ENCODE measurements at places on chromosomes 2 and 18.
A peak's percentile ranks its signal among the peaks of the same experiment; 100 is the strongest.

DNA sequence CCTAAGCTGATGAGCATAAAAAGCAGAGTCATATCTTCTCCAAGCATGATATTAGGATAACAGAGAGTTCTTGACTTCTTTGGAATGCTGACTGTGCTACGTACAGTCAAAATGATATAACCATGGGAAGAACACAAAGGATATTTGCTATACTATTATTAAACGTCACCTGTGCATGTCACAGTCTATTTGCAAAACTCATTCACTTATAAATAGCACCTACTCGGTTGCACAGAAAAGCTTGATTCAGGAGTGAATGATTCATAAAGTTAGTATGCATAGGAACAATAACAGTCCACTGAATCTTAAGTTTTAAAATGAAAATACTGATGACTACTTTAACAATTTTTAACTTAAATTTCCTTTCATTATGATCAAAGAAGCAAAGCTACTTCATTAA is 83.3 kb downstream of the SP3 start:
- DNase-seq: no peak

DNA sequence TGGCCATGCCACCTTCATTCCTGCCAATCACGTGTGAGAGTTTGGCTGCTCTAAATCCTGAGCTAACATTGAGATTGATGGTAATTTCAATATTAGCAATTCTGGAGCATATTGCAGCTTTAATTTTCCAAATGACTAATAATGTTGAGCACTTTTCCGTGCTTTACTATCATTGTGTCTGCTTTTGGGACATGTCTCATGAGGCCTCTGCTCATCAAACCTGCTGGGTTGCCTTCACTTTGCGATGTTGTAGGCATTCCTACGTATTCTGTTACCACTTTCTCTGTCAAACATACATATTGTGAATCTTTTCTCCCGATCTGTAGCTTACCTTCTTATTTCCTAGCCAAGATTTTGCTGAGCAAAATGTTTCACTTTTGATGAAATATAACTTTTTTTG is 466.6 kb downstream of the GALR1 start:
- no peak for DNase-seq

GRCh38 chr2:224029876-224030275 is 9.2 kb downstream of the SERPINE2 start:
- DNase-seq: no peak

GRCh38 chr2:102342888-102343287 is 12.7 kb upstream of the IL18R1 start:
- DNase-seq: no peak

DNA sequence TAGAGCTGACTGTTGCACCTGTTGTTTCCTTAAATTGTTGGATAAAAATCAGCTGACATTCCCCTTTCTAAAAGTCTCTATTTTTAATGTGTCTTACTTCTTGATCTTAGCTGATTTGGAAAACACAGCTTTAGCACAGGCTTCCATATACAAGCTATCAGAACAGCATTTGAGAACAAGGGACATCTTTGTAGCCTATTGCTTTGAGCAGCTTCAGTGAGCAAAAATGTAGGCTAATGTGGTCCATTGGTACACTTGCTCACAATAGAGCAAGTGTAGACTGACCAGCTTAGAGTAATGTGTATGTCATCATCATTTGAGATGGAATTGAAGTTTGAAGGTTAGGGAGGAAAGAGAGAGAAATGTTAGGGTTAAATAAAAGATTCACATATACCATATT is 7.0 kb downstream of the INPP1 start:
- no peak for DNase-seq

DNA sequence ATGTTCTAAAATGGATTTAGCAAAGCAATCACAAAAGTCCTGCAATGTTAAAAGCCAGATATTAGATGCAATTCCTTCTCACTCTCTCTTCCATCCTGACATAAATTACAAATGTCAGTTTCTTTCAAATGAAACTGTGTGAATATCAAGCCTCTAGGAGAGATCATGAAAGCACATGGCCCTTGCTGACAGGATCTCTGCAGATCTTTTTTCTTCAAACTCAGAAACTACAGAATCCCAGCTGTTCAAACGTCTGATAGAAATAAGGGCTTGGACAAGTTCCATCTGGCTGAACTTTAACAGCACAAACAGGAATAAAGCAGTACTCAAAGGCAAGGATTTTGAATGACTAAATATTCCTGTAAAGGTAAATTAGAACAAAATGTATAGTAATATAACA is 47.6 kb downstream of the PDE1A start:
- DNase-seq: peak; percentile 89

DNA sequence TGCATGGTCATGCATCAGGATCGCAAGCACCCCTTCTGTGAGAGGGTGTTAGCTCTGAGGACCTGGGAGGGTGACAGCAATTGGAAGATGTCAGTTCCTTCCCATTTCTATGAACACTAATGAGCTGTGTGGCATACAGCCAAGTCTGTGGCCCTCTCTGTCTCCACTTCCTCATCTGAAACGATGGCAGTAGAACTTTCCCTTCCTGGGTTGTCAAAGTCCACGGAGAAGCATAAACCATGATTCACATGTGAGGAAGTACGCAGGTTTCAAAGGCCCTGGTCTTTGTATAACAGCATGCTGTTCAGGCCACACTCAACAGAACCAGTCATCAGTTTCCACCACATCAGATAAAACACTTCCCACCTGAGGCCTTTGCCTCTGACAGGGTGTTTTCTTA is 167.4 kb upstream of the RAB6C start:
- DNase-seq: no peak

DNA sequence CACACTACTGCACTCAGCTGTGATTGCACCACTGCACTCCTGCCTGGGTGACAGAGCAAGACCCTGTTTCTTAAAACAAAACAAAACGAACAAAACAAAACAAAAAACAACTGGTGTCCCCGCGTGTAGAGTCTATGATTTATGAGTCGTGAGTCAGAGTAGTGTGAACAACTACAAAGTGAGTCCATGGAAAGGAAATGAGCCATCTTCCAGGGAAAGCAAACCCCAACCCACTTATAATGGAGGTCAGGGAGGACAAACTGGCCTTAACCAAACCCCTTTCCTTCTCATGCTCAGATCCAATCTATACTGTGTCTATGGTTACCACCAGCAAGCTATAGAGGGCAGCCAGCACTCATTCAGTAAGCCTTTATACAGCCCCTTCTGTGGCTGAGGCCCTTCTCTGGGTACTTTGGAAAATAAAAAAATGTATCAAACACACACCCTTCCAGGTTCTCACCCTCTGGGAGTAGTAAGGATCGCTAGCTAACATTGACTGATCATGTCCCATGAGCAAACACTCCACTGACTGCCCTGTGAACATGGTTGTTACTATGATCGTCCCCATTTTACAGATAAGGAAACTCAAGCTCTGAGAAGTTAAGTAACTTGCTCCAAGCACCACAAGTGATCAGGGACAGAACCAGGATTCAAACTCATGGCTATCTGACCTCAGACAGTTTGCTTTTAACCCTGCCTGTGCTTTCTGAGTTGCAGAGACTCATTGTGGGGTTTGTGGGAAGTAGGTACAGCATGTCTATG is 24.7 kb upstream of the COLEC12 start:
- no peak for DNase-seq

DNA sequence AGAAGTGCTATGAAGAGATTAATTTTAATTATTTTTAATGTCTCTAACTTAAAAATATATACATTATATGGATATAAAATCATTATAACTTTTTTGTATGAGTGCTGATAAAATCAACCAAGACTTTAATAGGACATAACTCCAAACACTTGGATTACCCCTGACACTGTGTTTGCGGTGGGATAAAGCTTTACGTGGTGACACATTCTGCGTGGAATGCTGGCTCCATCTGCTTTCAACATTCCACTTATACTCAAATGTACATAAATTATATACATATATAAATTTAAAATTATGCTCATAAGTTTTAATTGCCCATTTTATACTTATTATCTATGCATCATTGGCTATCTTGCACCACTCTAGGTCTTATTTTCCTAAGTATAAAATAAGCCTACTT is 30.5 kb downstream of the LINC00305 start:
- DNase-seq: no peak

GRCh38 chr18:9095297-9096006 is 7.0 kb upstream of the NDUFV2 start:
- DNase-seq: no peak

DNA sequence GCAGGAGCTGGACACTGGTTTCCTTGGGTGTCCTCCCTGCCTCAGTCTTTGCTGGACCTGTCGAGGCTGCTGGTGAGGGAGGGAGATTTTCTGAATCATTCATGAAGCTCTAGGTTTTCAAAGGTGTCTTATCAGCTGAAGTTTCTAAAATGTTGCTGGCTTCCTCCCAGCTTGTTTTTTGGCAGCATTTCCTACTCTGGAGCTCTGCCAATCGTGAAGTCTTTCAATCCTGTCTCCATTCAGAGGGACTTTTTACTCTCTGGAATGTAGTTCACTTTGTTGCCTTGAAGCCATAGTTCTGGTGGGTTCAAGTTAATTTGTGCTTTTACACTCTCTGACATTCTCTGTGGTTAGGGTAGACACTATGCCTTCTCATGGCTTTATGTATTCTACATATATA is 23.9 kb downstream of the SNTG2 start:
- peak; percentile 73 for DNase-seq

DNA sequence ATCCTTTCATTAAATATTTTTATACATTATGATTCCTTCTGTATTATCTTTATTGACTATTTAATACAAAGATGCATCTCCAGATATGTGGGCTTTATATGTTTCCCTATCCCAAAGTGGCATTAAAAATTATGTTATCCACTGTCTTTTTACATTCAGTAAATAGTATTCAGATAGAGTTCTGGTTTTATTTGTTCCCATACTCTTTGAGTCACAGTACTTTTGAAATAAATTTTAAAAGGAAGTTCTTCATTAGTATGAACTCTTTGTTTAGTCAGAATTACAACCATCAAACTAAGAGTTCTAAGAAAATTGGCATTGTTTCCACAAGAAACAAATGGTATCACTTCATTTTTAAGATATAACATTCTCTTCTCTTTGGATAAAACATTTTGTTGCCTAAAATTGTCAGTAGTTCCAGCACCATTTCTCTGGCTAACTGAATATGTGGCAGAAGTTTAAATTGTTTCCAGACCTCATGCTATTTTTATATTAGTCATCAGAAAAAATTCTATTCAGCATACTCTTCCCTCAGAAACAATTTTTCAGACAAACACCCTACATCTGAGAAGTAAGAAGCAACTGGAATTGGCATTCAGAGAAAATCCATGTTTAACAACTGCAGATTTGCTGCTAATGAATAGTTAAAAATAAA is 88.5 kb upstream of the COL5A2 start:
- no peak for DNase-seq

GRCh38 chr2:224308272-224308911 is 93.5 kb downstream of the FAM124B start:
- no peak for DNase-seq

DNA sequence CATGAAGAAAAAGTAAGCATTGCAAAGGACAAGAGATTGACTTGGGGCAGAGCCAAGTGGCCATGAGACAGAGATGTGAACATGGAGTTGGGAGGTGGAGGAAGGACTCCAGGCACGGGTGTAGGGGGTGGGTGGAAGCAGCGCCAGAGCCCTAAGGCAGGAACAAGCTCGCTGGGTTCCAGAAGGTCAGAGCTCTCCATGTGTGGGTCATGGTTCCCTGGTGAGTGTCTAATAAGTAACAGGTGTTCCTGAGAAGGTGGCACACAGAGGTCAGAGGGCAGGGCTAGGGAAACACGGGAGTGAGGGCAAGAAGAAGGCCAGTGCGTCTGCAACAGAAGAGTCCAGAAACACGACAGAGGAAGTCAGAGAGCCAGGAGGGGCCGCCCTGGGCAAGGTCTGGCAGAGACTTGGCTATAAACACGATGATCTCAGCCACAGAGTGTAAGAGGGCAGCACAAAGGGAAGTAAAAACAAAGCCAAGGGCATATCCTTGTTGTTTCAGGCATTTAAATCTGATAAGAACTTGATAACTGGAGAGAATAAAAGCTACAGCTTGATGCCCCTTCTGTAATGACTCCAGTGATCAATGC is 260.8 kb downstream of the TGIF1 start:
- no peak for DNase-seq

DNA sequence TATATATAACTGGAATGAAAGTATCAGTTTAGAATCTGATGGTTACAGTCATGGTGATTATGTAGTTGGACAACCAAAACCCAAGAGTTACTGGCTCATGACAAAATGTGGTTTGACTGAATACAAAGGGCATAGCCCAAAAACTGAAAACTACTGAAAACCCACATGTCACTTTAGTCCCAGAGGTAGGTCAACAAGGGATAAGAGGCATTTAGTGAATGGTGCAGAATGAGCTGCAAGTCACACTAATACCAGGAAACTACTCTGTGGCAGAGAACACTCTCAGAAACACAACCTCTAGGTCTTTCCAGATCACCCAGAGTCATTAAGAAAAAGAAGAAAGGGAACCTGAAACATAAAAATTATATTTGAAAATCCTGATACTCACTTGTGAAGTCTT is 154.5 kb downstream of the AGPS start:
- no peak for DNase-seq

- DNase-seq: no peak
Measured at GRCh38 chr2:3462493-3463104, 56.7 kb downstream of the ADI1 start.

GRCh38 chr2:206031162-206031784 is 54.7 kb downstream of the INO80D start:
- DNase-seq: no peak

DNA sequence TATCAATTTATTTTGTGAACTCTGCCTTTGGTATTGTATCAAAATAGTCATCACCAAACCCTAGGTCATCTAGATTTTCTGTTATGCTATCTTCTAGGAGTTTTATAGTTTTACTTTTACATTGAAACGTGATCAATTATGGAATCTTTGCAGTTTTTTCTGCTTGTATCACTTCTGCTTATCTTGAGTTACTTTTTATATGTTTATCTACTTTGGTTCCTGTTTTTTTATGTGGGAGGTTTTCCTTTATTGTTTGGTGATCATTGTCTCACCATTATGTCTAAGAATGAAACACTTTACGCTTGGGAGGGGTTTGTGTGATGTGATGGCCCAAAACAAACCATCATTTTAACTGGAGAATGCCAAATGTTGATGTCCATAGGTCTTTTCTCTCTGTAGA is 261.2 kb downstream of the SPAG16 start:
- DNase-seq: no peak
